SJSA1 (cell line): ENCODE measurements at places on chromosomes 3 and 15. TPM values are rescaled to one million over a fixed set of nuclear protein-coding genes. Genes with fewer than 3 reads are reported as not detected.

DNA sequence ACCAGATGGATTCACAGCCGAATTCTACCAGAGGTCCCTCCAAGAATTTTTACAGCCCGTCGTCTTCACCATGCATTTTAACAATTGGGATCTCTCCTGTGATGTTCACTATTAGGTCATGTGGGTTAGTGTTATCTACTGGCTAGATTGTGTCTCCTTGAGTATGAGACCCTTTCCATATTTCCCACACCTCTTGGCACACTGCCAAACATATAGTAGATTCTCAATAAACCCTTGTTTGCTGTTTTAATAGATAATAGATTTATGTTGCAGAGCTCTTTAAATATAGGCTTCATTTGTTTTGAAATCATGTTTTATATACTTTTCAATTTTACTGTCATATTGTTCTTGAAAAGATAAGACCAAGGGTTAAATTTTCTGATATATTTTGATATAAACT lies 34.9 kb upstream of the ADGRG7 start:
- no peak for DNase-seq

DNA sequence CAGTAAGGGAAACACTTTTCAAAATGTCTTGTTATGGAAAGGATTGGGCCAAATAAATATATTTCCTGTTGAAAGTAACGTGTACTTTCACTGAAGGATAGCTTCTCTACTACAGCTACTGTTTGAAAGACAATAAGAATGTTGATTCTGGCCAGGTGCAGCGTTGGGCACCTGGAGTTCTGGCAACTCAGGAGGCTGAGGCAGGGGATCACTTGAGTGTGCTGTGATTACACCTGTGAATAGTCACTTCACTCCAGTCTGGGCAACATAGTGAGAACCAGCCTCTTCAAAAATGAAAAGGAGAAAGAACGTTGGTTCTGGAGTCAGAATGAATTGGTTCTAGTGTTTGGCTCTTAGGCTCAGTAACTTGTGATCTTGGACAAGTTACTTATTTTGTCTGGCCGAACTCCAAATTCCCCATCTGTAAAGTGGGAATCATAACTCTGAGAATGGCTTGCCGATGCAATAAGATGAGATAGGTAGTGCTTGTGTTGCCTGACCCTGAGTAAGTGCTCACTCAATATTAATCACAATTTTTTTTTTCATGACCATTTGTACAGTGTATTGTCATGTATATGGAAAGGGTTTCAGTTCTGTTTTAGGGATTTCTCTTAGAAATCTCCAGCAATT lies 310.8 kb downstream of the PTPRG start:
- no peak for DNase-seq

GRCh38 chr15:79170256-79170664 lies 79.7 kb upstream of the RASGRF1 start:
- DNase-seq: no peak

Gene ZNF502
- 0.79 TPM in 1 of 2 replicates, not detected in the other for total RNA-seq

DNA sequence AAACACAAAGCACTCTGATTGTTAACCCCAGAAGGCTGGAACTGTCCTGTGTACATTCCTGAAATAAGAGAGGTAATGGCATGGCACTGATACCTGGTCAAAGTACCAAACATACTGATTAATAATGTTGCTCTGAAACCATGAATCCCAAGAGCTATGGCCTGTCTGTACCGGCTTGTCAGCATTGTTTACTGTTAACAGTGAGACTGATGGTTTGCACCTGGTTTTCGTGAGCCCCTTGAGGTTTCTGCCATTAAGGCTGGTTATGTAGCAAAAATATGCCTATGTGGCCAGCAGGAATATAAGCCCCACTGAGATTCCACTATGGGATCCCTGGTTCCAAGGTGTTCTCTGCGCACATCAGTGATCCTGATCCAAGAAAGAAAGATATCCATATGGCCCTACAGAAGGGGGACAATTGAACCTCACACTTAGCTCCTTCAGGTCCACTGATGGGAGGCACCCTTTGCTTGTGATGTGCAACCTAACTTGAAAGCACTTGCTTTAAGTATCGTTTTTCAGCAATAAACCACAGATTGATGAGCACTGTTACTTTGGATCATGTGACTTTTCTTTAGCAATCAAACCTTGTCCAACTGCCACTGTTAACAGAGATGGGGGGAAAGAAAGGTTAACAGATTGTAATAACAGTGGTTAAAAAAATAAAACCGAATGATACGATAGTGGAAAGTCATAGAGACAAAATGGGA lies 65.2 kb downstream of the TBL1XR1 start:
- no peak for DNase-seq

Gene CD200
- not detected in 2 replicates for total RNA-seq

Gene CXCR6
- not detected in 2 replicates for total RNA-seq

DNA sequence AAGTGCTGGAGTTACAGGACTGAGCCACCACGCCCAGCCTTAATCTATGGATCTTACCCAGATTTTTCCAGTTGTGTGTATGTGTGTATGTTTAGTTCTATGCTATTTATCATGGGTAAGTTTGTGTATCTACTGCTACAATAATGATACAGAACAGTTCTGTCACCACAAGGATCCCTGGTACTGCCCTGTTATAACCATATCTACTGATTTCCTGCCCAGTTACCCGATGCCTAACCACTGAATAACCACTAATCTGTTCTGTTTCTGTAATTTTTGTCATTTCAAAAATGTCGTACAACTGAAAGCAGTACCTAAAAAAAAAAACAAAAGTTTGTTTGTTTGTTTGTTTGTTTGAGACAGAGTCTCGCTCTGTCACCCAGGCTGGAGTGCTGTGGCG lies 123.7 kb upstream of the RAP2B start:
- no peak for DNase-seq

GRCh38 chr3:184631472-184631861 lies 69.9 kb downstream of the EPHB3 start:
- DNase-seq: no peak

DNA sequence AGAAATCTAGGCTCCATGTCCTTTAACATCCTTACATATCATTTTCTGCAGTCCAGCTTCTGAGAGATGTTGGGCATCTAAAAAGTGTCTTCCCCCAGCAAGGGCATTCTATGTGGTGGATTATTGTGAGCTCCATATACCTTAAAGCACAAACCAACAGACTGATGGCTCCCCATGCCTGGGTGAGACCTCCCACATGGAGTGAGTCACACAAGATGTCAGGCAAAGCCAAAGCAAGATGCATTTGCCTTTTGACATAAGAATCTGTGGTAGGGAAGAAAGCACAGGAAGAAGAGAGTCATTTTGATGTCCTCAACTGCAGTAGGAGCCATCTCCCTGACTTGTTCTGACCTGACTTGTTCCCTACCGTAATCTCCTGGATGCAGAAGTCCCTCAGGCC lies 238.7 kb upstream of the EIF1B start:
- no peak for DNase-seq

Gene SUCNR1
- total RNA-seq: 0.05 TPM in 1 of 2 replicates, not detected in the other

Gene DRD3
- total RNA-seq: not detected in 2 replicates

DNA sequence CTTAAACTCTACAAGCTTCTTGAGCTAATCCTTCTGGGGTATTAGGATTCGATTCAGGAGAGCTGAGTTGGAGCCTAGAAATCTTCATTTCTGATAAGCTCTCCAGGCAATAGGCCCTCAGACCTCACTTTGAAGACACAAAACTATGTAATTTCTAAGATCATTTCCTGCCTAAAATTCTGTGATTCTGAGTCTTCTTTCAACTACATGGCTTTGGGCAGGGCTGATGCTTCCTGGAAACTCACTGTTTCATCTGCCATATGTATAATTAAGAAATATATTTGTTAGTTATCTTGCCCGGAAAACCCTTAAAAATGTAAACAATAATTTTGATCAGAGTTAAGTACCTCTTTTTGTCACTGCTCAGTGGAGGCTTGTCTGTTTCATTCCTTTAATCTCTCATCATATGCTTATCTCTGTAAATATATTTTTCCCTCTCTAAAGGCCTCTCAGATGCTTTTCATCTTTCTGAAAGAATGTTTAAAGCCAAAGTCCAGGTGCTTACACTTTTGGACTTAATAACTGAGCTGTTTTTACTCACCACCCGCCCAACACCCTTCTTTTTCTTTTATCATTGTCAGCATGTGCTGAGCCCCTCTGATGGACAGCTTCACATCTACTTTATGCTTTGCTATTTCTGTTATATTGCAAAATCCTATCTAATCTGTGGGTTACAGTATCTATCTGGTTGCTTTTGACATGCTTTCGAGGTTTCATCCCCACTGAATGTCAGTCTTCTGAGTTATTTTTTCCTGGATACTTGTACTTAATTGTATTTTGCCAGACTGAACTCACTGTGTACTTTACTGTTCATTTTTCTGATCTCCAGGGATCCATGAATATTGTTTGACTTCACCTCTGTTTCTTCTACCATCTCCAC lies 38.2 kb downstream of the FILIP1L start:
- no peak for DNase-seq

Gene GPR176
- total RNA-seq: 69.5 and 117 TPM in 2 replicates

Gene PRSS50
- total RNA-seq: not detected in 2 replicates

Gene SMCO1
- not detected in 2 replicates for total RNA-seq

Gene CRYGS
- 0.63 and 0.81 TPM in 2 replicates for total RNA-seq

- DNase-seq: no peak
Measured at GRCh38 chr3:137738710-137739109, 25.4 kb upstream of the SOX14 start.

Gene ZNF619
- 2.7 and 4.7 TPM in 2 replicates for total RNA-seq

Gene GRIP2
- total RNA-seq: 4.0 and 5.3 TPM in 2 replicates

- DNase-seq: peak; percentile 78
Measured at GRCh38 chr3:122564155-122564912, at the start of the genes DTX3L and PARP9. Gene DTX3L (plus strand): TSS chr3:122564338. CDS start chr3:122564427, 89 bp downstream. Gene PARP9 (minus strand): TSS chr3:122564300. CDS start chr3:122559620, 4,680 bp downstream.

Gene SCAMP2
- 28.1 and 33.6 TPM in 2 replicates for total RNA-seq

DNA sequence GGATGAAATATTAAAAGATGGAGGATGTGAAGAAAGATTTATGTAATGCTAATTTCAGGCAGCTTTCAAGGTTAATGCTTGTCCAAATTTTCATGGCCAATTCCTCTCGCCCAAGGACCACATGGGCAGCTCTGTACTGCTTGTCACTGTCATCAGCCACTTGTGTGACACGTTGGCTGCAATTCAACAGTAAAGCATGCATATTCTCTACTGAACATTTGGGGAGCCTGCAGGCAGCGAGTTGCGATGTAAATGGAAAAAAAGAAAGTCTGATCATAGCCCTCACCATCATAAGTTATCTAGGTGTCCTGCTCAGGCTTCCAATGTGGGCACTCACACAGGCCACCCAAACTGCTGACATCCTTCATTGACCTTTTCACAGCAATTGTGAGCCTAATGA lies 1026.8 kb upstream of the NR2F2 start:
- DNase-seq: no peak

DNA sequence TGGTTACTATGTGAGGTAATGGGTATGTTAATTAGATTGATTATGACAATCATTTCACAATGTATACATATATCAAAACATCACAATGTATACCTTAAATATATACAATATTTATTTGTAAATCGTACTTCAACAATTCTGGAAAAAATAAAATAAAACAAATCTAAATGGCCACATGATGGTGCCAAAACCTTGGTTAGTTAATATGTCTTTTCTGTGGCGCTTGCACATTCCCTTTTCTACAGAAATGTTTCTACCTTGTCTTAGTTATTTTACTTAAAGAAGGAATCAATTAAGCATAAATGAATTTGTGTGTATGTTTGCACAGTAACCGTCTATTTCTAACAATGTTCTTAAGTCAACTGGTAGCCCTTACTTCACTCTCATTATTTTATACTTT lies 53.4 kb downstream of the OXSM start:
- DNase-seq: no peak

GRCh38 chr3:87425056-87425455 lies 148.7 kb upstream of the POU1F1 start:
- DNase-seq: no peak

DNA sequence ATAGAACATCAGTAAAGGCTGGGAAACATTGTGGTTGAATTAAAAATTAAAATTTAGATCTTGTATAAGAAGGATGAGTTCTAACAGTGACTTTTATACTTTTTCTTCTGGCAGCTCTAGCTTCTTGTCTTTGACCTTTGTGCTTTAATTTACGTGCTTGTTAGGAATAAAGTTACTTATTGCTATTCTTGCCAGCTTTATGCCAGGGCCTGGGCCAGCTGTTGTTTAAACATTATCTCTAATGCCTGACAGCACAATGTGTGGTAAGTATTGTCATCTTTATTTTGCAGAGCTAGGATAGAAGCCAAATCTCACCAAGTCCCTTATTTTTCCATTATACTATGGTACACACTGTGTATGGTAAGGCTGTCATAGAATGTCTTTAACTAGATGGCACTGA lies 766.7 kb upstream of the GOLIM4 start:
- no peak for DNase-seq

GRCh38 chr3:112889357-112889756 lies 42.7 kb upstream of the CD200R1L start:
- no peak for DNase-seq

DNA sequence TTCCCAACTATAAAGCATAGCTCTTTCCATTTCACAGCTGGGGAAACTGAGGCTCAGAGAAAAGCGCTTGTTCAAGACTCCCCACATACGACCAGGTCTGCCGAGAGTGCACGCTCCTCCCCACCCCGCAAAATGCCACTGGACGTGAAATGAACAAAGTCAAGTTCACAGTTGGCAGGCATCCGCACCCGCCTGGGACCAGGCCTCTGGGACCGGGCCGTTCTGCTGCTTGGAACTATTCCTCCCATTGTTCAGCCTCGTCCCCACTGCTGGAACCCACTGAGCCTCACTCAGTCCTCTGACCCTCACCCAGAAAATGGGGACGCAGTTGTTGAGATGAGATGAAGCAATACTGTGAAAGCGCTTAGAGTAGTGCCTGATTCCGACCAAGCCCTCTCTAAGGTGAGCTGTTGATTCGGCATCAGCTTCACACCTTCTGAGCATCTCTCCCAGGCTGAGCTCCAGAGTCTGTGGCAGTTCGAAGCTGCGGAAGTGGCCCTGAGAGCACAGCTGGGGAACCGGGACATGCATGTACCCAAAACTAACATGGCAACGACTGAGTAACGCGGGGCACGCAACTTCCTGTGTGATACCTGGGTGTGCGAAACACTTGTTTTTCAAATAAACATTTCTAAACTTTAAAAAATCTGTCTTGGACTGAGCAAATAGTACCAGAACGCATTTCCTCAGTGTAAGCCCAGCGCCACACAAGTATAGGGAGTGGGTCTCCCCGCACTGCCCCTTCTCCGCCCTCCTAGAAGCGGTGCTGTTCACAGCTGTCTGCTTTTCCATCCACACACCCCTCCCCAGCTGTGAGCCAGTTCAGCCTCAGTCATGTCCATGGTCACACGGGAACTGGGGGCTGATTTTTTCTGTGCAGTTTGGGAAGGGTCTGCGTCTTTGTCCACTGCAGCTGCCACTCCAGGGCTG lies 93.4 kb downstream of the CHSY1 start:
- no peak for DNase-seq

- DNase-seq: no peak
Measured at GRCh38 chr3:104614564-104614963, 752.1 kb upstream of the ALCAM start.

DNA sequence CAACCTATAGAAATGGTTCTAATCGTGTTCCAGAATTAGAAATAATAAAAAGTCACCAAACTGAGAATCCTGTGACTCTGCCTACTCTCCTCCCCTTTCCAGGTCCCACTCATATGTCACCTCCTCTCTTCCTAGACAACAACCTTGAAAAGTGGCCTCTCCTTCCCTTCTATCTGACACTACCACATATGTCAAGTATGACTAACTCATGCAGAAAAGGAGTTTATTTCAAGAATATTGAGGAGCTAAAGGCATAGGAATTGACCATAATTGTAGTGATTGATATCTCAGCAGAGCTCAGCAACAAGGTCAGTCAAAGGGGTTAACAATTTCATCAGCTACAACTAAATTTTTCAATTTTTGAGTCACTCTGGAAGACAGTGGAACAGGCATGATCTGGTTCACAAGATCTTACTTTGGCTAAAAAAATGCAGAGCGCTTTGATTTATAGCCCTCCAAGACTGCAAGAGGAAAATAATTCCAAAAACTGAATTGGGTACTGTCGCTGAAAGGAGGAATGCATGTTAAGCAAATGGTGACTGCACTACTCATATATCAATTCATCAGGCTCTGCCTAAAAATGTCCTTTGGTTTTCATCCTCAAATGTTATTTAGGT lies 160.6 kb upstream of the ARHGEF26 start:
- no peak for DNase-seq
